ENCODE measurements at places on chromosomes 5 and 9.

GRCh38 chr5:2817031-2817603 is 65.6 kb upstream of the IRX2 start:
- no peak for DNase-seq

DNA sequence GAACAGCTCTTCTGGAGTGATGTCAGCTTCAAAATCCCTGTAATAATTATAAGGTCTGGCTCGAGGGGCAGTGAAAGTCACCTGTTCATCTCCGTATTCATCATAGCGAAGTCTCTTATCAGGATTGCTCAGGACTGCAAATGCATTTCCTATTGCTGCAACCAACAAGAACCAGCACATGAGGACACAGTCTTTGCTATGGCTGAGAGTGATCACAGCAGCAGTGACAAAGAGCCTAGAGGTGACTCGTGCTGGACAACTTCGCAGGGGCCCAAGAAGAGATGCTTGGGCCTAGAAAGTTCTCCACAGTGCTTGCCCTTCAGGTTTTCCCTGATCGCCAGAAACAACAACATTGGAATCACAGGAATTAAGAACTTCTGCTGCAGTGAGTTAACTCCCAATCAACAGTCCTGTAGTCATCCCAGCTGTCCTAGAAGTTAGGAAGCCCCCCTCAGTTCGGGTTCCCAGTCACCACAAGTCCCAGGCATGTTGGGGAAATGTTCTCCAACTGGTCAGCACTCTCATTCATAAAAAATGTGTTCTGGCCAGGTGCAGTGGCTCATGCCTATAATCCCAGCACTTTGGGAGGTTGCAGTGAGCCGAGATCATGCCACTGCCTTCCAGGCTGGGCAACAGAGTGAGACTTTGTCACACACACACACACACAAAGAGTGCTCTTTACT is 13.0 kb downstream of the DNAJC18 start:
- no peak for DNase-seq

GRCh38 chr5:66828548-66829357 is 232.6 kb downstream of the MAST4 start:
- peak; percentile 27 for DNase-seq

DNA sequence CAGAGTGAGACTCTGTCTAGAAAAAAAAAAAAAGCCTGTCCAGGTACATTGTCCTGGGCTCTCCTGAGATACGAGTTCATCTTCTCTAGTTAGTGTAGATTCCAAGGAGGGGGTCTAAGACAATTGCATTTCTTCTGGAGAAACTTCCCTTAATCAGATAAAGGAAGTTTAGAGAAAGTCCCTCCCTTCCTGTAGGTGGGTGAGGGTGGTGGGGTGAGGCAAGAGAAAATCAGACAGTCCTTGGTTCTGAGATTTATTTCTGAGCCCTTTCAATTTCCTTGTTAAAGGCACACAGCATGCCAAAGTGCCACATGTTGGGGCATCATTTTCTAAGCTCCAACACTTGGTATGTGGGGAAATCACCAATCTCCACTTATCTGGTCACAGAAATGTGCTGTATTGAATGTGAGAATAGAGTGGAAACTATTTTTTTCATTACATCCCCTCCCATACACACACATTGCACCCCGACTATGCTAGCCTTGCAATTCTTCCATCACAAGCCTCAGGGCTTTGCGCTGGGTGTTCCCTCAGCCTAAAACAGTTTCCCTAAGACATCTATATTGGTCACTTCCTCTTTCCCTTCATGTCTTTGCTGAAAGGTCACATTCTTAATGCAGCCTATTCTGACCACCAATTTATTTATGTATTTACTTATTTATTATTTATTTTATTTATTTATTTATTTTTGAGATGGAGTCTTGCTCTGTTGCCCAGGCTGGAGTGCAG is 5.1 kb upstream of the TUT7 start:
- no peak for DNase-seq

DNA sequence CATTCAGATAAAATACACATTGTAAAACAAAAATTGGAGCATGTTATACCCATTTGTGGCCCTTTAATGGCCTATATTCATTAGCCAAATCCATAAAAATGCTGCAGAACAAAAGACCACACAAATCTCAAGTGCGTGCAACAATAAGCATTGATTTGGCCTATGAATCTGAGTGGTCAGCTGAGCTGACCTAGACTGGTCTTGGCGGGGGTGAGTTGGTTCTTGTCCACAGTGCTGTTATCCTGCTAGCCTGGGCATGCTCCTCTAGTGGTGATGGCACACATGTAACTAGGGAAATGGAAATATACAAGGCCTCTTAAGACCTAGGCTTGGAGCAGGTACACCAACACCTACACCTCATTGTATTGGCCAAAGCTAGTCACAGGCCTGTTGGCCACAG is 122.2 kb upstream of the TBCA start:
- no peak for DNase-seq

DNA sequence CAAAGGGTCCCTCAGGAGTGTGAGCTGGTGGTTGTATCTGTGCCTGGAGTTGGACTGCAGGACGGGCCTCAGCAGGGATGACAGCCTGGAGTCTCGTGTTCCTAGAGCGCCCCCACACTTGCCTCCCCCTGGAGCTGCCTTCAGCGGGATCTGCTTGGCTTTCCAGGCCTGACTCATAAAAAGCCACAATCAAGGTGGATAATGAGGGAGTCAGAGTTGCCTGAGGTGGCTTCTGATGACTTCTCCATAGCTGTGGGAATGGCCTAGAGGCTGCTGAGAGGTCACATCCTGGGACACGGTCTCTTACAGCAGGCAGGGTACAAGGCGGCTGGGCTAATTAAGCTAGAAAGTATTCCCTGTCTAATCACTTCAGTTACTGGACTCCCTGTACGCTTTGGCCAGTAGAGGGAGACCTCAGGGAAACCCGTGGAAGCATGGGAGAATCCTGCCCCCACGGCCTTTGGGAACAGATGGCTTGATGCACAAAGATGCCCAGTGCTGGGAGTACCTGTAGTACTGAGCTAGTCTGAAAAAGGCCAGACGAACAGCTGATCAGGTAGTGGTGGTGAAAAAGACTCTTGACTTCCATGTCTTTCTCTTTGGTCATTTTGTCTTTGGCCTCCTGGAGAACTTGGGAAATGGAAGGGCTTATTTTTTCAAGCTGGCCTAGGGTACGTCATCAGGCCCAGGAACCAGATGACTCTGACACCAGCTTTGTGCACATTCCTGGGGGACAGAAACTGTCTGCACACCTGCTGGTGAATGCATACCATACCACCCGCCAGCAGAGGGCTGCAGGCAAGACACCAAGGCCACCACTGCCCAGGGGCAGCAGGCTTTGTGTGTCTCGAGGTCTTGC is 16.1 kb upstream of the FRRS1L start:
- DNase-seq, result no peak

DNA sequence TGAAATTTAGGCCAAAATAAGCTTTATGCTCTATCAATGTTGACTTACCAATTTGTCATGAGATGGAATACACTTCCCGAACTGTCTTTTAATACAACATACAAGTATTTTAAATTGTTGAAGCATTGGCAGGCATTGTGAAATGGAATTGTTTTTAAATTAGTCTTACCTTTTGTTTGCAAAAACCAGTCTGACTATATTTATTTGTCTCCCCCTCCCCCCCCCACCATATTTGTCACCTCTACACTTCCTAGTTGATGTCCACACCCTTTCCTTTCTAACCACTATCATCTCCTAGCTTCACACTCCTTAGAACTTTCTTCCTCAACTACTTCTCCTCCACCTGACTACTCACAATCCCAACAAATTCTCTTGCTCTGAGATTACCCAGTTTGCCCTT is 40.9 kb downstream of the FAF2 start:
- no peak for DNase-seq

- DNase-seq, result no peak
Observed at GRCh38 chr5:68699966-68700365, 393.8 kb upstream of the SLC30A5 start.

DNA sequence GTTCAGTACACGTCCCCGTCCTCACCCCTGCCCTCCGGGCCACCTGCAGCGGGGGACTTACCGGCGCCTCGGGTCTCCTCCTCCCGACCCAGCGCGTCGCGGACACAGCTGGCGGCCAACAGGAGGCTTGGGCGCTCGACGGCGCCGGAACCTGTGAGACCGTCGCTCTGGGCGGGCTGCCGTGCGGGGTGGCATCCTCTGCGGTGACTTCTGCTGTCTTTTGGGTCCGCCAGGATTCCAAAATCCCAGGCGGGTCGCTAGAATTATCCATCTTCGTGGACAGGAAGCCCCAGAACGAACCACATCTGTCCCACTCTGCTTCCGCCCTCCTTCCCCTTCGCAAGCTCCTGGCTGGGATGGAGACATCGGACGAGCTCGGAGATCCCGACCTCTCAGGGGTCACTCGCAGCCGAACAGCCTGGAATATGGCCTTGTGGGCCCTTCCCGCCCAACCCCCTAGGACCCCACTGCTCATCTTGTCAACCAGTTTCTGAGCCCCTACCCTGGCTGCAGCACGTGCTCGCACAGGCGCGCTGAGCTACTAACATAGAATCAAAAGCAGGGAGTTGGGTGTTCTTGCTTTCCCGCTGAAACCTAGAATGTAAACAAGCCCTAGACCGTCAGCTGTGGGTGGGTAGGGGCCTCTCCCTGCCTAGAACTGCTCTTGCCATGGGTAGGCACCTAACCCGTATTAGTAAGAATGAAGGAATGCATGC is 947 bp upstream of the MARCHF3 start:
- no peak for DNase-seq

DNA sequence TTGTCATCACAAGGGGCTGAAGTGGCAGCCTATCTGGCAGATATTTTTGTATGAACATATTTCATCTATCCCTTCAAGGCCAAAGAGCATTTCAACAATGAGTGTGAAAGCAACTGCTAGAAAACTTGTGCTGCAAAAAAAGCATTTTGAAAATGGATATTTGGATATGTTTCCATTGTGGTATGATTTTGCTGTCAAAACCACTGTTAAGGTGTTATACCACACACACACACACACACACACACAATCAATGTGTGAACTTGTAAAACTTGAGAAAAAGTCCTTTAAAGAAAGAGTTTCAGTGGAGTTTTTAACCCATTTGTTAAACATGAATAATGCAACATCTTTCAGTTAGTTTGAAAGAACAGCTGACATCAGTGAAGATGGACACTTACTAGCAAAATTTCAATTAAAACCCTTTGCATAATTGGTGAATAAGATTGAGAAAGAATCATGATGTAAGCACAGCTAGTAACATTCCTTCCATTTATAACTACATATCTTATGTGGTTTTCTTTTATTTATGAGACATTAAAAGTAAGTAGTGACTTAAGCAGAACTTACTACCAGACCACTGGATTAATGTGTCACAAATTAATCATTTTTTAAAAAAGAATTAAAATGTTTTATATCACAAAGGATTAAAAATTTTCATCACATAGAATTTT is 182.6 kb upstream of the GNA14 start:
- DNase-seq, result no peak

DNA sequence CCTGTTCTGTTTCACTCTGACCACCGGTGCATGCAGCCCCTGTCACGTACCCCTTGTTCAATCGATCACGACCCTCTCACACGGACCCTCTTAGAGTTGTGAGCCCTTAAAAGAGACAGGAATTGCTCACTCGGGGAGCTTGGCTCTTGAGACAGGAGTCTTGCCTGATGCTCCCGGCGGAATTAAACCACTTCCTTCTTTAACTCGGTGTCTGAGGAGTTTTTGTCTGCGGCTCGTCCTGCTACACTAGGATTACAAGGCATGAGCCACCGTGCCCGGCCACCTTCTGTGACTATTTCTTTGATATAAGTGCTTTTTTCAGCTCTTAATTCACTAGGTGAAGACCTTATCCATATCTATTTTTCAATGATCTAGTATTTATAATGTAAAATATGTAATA is 167.5 kb downstream of the TTC39B start:
- no peak for DNase-seq

GRCh38 chr5:7851617-7852289 is 820 bp upstream of the CFAP90 start:
- DNase-seq, result no peak

DNA sequence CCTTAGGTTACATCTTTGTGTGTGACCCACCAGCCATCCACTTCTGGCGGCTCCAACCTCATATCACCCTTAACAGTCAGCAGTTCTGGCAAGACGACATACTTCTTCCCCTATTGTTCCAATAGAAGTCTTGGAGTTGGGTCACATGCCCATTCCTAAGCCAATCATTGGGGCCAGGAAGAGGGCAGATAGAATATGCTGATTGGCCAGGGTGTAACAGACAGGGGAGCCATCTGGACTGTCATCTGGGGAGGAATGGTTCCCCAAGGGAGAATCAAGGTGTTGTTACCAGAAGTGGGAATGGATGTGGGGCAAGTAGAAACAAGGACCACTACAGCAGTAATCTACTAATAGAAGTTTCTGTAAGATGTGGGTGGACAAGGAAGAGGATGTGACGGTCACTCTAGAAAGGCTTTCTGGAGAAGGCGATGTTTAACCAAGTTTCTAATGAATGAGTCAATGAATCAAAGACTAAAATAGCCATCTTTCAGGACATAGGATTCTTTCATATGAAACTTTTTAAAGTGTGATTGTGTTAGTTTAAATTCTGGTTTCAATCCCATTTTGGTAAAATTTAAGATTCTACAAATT is 200.4 kb downstream of the ARHGAP26 start:
- no peak for DNase-seq

DNA sequence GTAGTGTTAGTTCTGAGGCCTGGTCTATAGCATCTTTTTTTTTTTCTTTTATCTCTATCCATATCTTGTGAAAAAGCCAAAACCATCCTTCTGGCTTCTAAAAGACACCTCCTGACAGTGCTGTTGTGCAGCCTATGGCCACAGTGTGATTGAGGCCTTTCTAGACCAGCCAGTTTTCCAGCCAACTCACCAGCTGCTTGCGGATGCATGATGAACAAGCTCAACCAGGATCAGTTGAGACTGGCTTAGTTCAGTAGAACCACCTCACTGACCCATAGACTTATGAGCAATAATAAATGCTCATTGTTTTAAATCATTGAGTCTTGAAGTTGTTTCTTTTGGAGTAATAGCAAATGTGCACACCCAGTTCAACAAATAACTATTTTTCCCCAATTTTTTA is 296.9 kb downstream of the FAM170A start:
- no peak for DNase-seq

DNA sequence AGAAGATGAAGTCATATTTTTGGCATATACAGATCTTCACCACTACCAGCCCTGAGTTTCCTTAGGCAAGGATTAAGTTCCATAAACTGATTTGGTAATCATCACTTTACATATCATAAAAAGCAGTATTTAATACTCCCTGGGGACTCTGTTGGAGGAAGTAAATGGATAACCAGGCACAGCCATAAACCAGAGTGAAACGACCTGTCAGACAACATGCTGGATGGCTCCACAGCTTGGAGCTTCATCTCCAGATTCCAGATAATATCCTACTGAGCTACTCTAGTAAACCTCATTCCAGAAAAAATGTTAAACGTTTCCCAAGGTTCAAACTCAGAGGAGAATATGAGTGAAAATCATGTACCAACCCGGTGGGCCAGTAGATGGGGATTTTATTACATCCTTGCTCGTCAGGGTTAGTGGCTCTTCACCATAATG is 109.2 kb downstream of the BASP1 start:
- no peak for DNase-seq

GRCh38 chr9:133761641-133762248 is 23.6 kb upstream of the SARDH start:
- DNase-seq, result no peak
